ENCODE measurements at places on chromosomes 13 and 19.
A peak's percentile ranks its signal among the peaks of the same experiment; 100 is the strongest.

GRCh38 chr19:44677019-44677811, 5.9 kb downstream of the CEACAM19 start:
- no peak for DNase-seq

GRCh38 chr13:70729369-70729768, 621.1 kb upstream of the KLHL1 start:
- DNase-seq, result no peak

- no peak for DNase-seq
These were observed 26.8 kb upstream of the MED4 start for GRCh38 chr13:48121733-48122132.

DNA sequence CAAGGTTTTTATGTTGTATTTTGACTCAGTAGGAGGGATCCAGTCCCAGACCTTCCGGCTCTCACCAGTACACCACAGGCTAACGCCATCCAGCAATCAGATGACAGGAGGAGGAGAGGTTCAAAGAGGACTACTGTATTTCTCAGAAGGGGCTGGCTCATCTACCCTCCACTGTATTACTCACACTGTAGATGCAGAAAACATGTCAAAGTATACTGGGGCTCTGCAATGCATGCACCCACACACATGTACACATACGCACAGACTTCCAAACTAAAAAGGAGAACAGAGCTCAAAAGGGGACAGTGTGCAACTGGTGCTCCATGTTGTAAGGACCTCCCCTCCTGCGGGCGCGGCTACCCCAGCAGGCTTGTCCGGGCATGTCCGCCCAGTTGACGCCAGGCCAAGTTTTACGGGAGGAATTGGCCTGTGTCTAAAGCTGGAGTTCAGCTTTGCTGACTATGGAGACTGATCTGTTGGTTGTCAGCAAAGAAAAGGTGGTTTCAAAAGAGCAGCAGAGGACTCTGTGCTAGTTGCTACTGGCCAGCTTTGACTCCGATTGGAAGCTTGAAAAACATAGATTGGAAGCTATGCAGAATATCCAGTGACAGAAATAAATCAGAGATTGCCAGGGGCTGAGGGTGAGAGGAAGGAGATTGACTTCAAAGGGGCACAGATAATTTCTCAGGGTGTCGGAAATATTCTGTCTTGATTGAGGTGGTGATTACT, 314.2 kb downstream of the DLEU7 start:
- no peak for DNase-seq

- DNase-seq, result no peak
These were observed 1.7 kb upstream of the PSMC4 start for GRCh38 chr19:39969266-39969665.

DNA sequence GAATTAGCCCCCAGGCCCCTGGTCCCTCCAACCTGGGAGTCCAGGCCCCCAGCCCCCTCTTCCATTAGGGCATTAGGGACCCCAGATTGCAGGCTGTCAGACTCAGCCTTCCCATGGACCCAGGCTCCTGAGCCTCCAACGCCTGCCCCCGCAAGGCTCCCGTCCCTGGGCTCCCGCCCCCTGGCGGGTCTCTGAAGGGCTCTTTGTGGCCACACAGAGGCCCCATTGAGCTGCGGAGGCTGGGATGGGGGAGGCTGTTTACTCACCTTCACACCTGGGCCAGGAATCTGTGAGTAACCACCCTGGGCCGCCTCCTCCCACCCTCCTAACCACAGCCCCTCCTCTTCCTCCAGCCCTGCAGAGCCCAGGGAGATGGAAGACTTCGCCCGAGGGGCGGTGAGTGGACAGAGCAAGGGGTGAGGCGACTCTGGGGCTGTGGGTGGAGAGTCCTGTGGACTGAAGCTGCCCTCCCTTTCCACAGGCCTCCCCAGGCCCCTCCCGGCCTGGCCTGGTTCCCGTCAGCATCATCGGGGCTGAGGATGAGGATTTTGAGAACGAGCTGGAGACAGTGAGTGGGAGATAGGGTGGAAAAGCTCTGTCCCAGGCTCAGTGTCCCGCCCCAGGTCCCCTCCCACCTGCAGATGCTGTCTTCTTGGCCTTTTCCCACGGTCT, 4.9 kb downstream of the ARHGEF1 start:
- DNase-seq, result peak; percentile 78

All from stimulated activated CD4-positive, alpha-beta T cell treated with anti-CD3 and anti-CD28 coated beads, Interleukin-12 subunit alpha, Interleukin-12 subunit beta, amount 100 ng/mL, for 48 hours (primary cell).